Breast epithelium (tissue), 4 donors: ENCODE measurements at places on chromosomes 4 and X. TPM values are rescaled to one million over a fixed set of nuclear protein-coding genes. Genes with fewer than 3 reads are reported as not detected.

DNA sequence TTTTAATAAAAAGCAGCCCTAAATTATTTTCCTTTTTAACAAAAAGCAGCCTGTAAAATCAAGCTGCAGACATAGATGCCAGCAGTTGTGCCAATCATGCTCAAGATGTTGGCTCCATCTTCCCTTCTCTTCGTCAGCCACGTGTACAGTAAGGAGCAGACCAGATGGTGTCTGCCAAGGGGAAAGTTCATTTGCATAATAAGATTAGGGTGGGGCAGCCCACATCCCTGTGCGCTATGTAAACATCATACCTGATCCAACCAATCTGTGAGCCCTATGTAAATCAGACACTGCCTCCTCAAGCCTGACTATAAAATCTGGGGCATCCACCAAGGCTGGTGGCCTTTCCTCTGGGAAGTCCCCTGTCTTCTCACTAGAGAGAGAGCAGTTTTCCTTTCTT lies 23.1 kb upstream of the C1GALT1C1 start:
- DNase-seq, result no peak

DNA sequence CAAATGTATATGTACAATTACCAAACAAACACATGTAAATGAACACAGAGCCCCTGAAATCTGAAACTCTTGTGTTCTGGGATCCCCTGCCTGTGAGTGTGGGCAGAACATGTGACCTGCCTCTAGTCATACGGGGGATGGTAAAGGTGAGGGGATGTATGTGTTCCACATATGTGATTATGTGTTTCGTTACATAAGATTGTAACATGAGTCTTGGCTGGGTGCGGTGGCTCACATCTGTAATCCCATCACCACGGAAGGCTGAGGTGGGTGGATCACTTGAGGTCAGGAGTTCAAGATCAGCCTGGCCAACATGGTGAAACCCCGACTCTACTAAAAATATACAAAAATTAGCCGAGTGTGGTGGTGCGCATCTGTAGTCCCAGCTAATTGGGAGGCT lies 37.1 kb upstream of the SLC2A9 start:
- DNase-seq, result no peak

GRCh38 chr4:101306764-101307615 lies 40.3 kb downstream of the PPP3CA start:
- DNase-seq, result no peak

- DNase-seq, result no peak
Measured at GRCh38 chr4:6372649-6373525, 99.5 kb downstream of the PPP2R2C start.

DNA sequence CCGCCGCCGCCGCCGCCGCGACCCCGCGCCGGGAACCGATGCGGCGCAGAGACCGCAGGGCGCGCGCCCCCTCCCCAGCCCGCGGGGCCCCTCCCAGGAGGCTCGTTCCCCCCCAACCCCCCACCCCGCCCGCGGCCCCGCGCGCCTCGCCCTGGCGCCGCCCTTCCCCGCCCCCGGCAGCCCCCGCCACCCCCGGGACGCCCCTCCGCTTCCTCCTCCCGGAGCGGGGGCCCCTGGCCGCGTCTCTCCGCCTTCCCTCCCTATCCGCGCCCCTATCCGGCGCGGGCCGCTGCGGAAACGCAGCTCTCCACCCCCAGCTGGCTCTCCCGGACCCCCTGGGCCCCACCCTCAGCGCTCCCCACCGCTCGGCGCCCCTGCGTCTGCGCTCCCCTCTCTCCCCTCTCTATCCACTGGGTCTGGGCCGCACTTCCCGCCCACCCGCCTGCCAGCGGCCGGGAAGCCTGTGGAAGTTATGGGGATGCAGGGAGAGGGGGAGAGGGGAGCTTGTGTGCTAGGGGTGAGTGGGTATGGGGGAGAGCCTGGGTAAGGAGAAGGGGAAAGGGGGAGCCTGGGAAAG lies at the start of gene TMEM271:
Gene TMEM271 (minus strand): TSS at position 51 of the 577 bp plus-strand sequence. CDS start 233 bp downstream, outside the sequence.
- no peak for DNase-seq

- DNase-seq, result no peak
Measured at GRCh38 chr4:121690001-121690400, 6.8 kb downstream of the ANXA5 start.

GRCh38 chr4:81113024-81113423 lies 82.5 kb downstream of the BMP3 start:
- no peak for DNase-seq

DNA sequence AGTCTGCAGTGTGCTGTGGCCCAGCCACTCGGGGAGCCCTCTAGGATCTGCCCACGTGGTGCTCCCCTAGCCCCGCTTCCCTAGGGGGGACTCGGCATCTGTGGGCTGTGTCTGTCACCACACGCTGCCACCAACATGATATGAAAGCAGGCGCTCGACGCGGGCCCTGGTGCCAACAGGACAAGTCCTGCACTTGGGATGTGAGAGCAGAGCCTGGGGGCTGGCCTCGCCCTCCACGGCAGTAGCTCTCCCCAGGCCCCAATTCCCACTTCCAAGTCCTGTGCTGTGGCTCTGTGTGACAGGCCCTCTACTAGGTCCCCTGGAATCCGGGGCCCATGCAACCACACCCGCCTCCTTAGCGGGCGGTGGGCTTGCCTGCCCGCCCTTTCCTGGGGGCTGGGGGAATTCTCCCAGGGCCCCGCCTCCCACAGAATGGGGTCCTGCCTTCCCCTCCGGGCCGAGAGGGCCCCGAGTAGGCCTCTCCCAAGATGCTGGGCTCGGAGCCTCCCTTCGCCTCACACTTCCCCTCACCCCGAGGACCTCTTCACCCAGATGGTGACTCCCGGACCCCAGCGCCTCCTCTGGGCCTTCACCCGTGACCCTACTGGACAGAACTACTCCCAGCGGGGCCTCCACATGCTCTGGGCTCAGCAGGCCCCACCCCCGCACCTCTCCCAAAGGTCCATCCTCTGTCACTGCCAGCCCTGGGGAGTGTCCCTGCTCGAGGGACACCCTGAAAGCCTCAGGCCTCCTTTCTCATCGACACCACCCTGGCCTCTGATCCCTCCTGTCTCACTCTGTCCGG lies 11.2 kb downstream of the LRPAP1 start:
- no peak for DNase-seq

DNA sequence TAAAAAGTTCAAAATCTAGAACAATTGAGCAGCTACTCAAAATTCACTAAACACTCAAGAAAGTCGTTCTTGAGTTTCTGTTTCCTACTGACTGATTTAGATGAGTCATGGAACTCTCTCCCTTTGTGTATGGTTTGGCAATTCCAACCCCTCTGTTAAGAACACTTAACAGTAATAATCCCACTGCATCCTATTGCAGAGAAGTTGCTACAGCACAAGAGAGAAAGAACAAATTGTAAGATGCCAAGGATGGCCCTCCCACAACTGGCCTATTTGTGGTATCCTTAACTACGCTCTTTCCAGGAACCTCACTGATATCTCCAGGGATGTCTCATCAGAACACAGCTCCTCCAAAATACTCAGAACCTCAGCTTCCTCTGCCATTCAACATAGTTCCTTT lies 701.8 kb upstream of the TENM3 start:
- no peak for DNase-seq

DNA sequence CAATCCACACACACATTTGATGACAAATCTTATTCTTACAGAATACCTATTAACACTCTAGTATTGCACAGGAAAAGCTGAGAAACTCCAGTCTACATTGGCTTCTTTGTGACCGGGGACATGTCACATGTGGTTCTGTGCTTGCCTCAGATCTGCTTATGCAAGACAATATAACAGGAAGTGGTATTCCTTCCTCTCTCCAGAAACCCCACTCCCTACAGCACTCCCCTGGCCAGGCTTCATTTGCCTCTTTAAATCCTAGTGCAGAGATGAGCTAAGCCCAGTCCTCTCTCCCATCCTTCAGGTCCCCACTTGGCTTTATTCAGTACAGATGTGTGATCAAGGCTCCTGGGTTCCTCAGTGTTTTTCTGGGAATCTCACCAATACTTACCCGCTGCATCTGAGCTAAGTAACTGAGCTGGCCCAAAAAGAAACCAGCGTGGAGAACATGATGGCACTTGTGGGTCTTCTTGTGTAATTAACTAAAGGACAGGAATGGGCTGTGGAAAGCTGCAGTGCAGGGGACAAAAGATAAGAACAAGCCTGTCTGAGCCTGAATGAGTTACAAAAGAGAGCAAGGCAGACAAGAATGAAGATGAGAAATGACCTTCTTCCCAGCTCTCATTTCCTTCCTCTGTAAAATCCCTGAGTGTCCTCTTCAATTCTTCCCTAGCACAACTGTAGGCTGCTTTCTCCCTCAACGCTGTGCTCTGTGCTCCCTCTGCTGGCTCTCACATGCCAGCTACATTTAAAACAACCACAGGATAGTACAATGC lies 105.6 kb downstream of the HNRNPD start:
- DNase-seq, result no peak

DNA sequence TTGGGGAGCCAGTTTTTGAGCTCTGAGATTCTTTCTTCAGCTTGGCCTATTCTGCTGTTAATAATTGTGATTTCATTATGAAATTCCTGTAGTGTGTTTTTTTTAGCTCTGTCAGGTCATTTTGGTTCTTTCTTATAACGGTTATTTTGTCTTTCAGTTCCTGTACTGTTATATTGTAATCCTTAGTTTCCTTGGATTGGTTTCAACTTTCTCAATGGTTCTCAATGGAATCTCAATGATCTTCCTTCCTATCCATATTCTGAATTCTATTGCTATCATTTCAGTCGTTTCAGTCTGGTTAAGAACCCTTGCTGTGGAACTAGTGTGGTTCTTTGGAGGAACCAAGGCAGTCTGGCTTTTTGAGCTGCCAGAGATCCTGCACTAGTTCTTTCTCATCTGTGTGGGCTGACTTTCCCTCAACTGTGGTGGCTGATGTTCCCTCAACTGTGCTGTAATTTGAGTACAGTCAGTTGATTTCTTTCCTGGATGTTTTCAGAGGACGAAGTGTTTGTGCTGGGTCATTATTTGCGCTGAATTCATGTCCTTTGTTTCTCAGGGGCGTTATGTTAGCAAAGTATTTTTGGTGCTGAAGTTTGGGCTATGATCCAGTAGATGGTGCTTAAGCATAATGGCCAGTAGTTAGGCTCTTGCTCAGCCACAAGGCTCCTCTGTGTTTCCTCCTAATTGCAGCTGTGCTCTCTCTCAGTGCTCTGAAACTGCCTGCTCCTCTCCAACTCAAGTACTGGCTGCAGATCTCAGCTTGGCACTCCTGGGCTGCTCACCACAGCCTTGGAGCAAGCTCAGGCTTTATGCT lies 27.5 kb downstream of the ENPEP start:
- no peak for DNase-seq

GRCh38 chrX:106613277-106613676 lies 1.5 kb downstream of the RADX start:
- no peak for DNase-seq

DNA sequence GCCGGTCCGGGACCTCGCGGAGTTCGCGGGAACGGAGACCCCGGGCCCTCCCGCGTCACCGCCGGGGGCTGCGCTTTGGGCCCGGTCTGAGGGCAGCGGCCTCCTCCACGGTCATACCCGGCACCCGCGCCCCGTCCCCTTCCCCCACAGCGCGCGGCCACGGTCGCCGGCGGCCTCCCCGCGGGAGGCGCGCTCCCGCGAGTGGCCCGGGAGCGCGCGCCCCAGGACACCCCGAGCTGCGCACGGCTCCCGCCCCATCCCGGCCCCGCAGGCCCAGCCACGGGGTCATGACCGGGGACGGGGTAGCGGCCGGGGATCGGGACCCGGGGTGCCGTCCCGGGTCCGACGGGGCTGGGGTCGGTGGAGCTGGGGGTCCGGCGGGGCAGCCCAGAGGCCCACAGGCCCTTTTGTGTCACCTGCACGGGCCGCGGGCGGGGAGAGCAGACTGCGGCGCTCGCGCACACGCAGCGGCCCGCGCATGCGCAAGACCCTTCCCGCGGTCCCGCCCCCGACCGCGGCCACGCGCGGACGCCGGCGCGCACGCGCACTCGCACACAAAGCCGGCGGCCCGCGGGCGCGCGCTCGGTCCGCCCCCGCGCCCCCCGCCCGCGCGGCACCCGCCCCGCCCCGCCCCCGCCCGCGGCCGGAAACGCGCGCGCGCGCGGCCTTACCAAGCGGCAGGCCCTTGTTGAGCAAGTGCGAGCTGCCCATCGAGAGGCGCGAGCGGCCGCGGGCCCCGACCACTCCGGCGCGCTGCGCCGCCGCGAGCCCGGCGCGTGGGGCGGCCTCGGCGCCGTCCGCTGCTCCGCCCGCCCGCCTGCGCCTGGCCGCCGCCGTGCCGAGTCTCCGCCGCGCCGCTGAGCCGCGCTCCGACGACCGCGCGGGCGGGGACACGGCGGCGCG lies at the start of gene CTBP1:
Gene CTBP1 (minus strand): TSS at position 886 of the 903 bp plus-strand sequence. CDS start 7,799 bp downstream, outside the sequence.
- DNase-seq, result peak; percentile 64

- no peak for DNase-seq
Measured at GRCh38 chrX:103704863-103705262, 5.8 kb upstream of the TMEM31 start.

DNA sequence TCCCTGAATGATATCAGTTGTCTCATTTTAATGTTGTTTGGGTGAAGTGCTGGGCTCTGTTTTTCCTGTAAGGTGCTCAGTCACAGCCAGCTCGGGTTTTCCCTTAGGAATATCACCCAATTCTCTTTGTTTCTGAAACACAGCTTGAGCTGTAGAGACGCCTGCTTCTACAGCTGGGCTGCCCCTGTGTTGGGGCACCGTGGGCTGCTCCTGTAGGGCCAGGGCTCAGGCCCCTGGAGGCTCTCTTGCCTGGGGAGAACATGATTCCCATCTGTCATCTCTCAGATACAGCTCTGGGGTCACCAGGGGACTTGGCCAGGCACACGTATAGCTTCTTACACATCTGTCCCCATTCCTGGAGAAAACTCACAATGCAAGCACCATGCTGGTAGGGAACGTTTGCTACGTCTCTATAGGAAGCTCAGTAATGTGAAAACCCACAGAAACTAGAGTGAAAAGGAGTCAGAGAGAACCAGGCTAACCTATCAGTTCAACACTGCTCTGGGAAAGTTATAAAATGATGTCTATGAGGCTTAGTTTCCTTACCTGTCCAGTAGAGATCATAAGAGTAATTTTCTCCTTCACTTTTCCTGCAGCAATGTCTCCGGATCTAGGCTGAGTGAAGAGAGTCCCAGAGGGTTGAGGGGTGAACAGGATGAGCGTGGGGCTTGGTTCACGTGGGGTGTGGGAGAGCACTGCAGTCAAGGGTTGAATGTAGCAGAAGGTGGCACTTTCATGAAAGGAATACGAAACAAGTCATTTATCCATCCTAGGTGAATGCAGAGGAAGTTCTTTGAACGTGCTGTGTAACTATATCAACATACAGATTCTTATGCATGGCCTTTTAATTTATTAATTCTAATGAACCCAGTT lies 14.5 kb downstream of the FHDC1 start:
- no peak for DNase-seq

- DNase-seq, result no peak
Measured at GRCh38 chr4:100879471-100879870, 361.6 kb upstream of the EMCN start.

The PLK4 gene
- 1.4 TPM for total RNA-seq

The PARM1 gene
- 18.0 TPM for total RNA-seq

The EGFL6 gene
- 0.98 TPM for total RNA-seq

The BGN gene
- 21.3 TPM for total RNA-seq

The PIR gene
- 20.6 TPM for total RNA-seq

The SYTL4 gene
- 19.3 TPM for total RNA-seq

The IL21 gene
- not detected for total RNA-seq

The USP17L27 gene
- not detected for total RNA-seq

The SPRY1 gene
- total RNA-seq, result 103 TPM

The CRMP1 gene
- 1.3 TPM for total RNA-seq

The FGG gene
- total RNA-seq, result not detected
